Left kidney (tissue), 8 donors: ENCODE measurements at places on chromosomes 16 and 17.
A peak's percentile ranks its signal among the peaks of the same experiment; 100 is the strongest.

- no peak for DNase-seq
Observed at GRCh38 chr17:81056312-81056711, 21.4 kb downstream of the BAIAP2 start.

DNA sequence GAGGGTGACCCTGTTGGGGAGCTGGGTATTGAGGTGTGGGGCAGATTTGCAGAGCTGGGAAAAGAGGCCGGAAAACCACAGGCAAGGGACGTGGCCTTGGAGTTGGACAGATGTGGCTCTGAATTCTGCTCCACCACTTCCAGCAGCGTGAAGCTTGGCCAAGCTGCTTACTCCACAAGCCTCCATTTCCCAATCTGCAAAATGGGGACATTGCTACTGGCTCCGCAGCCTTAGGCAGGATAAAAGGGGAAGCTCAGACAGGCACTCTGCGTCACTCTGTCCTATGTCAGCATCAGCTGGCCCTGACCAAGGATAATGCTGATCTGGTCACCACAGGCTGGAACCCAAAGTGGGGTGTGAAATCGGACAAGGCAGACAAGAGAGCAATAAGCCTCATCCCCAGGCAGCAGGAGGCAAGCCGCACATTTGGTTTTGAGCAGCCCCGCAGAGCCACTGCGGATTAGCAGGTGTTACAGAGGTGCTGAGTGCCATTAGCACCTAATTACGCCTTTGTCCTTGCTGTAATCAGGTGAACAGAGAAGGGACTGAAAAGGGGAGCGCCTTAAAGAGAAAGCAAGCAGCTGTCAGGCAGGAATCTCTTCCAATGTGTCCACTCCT is 54.8 kb downstream of the SDK2 start:
- no peak for DNase-seq

DNA sequence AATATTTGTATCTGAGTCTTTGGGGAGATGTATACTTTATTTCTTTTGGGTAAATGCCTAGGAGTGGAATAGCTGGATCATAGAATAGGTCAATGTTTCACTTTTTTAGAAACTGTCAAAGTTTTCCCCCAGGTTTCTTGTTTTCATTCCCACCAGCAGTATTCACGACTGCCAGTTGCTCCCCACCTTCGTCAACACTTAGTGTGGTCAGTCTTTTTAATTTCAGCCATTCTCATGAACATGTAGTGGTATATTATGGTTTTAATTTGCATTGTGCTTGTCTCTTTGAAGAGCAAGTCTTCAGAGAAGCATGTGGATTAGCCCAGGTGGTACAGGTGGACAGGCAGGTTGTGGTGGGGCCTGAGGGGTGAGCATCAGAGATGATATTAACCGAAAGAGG is 53.8 kb downstream of the TEKT5 start:
- DNase-seq = no peak

- DNase-seq = no peak
Observed at GRCh38 chr17:40848583-40849235, 18.3 kb downstream of the KRT12 start.

- DNase-seq = no peak
Observed at GRCh38 chr16:81174644-81175324, 63.7 kb upstream of the BCO1 start.

- DNase-seq = no peak
Observed at GRCh38 chr16:49369651-49370611, 3.7 kb upstream of the C16orf78 start.

DNA sequence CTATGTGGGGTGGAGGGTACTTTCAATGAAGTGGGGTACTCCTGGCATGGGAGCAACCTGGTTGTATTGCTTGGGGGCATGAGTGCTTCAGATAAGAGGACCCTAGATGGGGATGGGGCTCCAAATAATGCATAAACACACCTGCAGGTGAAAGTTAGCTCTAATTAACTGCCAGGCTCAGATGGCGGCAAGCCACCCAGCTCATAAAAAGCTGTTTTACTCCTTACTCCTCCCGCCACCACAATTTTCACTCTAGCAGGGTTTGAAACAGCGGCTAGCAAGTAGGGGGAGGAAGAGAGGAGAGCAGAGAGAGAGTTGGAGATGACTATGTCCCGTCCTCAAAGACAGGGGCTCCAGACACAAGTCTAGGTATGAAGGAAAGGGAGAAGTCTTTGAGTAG is 117.7 kb upstream of the WSCD1 start:
- no peak for DNase-seq

DNA sequence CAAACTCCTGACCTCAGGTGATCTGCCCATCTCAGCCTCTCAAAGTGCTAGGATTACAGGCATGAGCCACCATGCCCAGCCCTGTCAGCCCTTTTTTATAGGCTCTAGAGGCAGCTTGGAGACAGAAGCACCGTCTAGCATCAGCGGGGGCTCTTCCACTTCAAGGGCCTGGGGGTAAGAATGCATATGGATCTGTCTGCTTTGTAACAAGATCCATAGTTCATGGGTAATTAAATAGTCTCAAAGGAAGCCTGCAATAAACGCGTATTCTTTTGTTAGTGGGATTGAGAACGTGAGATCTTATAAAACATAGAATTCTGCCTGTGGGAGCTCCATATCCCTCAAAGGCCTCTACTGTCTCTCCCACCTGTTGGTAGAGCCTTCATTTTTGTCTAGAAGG is 142.1 kb downstream of the SHISA6 start:
- no peak for DNase-seq

DNA sequence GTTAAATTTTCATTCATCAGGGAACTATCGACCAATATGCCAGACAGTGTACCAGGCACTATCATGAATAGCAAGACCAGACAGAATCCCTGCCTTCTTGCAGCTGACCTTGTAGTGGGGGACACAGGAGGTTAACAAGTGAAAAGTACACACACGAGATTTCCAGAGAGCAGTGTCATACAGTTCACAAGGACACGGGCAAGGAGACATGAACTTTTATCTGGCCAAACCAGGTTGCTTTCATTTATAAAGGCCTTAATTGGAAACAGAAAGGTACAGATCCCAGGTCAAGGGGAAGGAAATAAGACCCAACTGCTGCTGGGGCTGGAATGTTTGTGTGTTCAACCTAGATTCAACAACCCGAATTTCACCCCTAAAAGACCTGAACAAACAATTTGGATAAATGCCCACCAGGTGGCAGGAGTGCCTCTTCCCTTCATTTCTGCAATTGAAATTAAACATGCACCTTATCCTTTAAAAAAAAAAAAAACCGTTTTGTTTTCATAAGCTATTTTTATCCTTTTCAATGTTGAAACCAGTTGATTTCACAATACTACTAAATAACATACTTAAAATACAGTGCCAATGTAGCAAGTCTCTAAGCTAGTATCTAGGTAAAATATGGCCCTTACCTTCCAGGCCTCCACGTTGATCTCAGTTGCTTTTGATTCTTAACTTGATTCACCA is 65.9 kb downstream of the EMP2 start:
- peak; percentile 61 for DNase-seq

GRCh38 chr16:85698935-85699558 is 10.3 kb upstream of the GINS2 start:
- DNase-seq = no peak

DNA sequence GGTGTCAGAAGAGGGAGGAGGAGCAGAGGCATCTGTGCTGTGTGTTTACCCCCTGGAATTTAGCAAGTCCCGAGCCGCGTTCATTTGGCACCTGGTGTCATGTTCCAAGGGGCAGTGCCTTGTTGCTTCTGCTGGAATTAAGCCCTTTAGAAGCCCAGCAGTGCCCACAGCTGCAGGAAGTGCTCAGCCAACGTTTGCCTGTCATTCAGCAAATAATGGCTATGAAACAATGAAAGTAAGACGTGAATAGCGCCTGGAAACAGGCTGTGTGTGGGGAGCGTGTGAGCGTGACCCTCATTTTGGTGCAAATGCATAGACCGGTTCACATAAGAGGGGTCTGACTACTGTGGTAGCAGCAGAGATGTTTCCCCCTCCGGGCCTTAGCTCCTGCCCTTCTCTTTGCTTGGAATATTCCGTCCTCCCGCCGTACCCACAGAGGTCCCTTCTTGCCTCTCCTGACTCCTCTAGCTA is 5.8 kb upstream of the ATP2C2 start:
- no peak for DNase-seq

- DNase-seq = no peak
Observed at GRCh38 chr16:66682271-66682670, 14.3 kb downstream of the CMTM4 start.

GRCh38 chr16:57945740-57946138 is 25.2 kb downstream of the CNGB1 start:
- DNase-seq = no peak

- no peak for DNase-seq
Observed at GRCh38 chr16:8183176-8184099, 406.9 kb downstream of the TMEM114 start.

DNA sequence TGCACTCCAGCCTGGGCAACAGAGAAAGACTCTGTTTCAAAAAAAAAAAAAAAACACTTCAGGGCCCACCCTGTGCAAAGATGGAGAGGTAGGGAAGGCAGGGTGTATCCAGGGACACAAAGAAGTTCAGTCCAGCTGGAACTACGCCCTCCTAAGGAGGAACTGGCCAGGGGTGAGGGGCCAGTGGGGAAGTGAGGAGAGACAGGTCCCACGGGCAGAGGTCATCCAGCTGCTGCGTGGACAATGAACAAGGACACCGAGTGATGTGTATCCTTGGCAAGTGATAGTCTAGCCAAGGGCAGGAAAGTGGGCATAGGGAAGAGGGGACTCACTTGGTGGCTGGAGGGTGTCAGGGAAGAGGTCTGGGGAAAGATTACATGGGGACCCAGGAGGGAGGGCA is 9.4 kb upstream of the RIPOR1 start:
- no peak for DNase-seq

DNA sequence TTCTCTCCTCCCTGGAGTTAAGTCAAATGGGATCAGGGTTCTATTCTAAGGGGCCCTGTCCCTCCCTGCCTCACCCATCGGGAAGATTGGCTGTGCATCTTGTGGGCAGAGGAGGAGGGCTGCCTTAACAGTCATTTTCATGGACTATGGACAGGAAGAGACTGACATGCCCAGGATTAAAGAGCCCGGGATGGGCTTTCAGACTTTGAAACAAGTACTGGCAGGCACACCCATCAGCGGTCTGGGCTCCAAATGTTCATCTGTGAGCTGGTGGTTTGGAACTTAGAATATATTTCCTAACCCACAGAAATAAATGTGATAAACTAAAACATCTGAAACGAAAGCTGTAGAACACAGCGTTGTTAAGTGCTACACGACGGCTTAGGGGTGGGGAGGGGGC is 6.5 kb downstream of the SLC6A4 start:
- no peak for DNase-seq

DNA sequence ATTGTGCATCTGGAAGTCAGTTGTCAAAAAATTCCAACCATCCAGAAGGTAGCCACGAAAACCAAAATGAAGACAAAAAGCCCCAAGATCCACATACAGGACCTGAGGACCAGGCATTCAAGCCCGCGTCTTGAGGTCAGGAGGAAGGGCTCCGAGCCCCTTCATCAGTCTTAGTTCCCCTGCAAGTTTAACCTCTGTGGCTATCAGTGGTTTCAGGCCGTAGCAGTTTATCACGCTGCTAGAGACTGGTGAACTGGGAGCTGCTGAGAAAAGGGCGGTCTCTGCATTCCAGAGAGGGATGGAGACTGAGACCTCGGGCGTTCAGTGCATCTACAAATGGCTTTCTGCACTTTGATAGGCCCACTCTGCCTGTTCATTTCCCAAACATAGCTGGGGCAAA is 70.6 kb downstream of the IRF8 start:
- DNase-seq = no peak

DNA sequence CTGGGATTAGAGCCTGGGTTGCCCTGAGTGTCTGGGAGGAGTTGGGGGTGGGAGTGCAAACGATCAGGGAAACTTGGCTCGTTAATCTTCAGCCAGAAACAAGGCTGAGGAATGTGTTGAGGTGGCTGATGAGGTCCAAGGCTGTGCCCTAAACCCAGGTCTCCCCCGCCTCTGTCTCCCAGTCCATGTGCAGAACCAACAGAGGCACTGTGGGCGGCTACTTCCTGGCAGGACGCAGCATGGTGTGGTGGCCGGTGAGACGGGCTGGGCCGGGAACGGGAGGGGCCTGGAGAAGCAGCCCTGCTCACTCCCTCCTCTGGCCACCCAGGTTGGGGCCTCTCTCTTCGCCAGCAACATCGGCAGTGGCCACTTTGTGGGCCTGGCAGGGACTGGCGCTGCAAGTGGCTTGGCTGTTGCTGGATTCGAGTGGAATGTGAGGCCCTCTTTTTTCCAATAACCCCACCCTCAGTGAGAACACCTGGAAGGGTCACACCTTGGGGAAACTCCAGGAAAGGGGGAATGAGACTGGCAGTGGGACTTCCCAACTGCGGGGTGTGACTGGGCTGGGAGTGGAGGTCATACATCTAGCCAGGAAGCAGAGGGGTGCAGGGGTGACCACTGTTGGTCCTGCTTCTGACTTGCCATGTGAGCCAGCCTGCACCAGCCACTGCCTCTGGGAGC is 1.7 kb downstream of the SLC5A2 start:
- no peak for DNase-seq

- DNase-seq = no peak
Observed at GRCh38 chr17:42706732-42707131, 24.4 kb downstream of the CNTNAP1 start.

DNA sequence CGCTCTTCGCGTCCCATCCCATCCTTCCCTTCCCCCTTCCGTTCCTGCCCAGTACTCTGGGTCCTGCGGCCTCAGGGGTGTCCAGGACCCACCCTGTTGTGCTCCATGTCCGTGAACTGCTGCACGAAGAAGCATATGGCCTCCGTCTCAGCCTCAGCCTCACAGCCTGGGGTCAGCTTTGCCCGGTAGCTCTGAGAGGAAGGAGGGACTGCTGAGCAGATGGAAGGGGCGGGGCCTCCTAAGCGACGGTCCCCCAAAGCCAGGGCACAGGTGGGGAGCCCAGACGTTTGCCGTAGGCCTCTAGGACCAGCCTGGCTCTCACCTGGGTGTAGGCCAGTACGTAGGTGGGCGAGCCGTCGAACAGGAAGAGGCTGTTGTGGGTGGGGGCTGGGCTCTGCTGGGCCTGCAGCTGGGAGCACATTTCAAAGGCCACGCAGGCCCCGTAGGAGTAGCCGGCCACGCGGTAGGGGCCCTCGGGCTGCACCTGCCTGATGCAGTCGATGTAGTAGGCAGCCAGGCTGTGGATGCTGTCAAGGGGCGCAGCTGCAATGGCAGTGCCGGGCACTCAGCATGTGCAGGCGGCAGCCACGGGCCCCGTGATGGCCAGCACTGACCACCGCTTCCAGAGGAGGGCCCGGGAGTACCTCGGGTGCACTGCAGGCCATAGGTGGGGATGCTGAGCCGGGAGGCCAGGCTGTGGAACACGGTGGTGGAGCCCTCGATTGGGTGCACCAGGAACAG is 14.6 kb upstream of the DUS1L start:
- no peak for DNase-seq
